ENCODE measurements at places on chromosomes 1 and 21.

DNA sequence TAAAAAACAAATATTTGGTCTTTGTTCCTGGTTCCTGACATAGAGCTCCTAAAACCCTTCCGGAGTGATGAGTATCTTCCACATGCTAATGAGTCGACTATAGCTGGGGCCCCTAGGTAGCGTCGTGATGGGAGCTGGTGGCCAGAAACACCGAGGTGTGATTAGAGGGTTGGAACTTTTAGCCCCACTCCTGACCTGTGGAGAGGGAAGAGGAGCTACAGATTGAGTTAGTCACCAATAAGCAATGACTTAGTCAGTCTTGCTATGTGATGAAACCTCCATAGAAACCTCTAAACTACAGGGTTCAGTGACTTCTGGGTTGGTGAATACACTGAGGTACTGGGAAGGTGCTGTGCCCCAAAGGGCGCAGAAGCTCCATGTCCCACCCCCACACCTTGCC, 30.1 kb upstream of the PLD5 start:
- DNase-seq: no peak

DNA sequence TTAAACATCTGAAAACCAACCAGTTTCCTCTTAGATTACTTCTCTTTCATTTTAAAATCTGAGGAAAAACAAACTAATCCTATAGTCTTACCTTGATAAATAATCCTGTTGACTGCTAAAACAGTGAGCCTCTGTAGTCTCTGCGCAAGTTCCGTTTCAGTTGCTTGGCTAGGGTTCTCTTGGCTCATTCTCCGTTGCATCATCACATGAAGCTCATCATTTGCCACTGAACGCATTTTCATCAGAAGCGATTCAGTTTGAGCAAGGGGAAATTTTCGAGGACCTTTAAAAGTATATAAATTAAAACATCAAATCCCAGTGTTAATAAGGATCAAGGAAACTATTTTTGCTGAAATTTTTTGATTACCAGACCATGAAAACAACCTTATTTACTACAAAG, 96.7 kb upstream of the GNG4 start:
- no peak for DNase-seq

GRCh38 chr1:236507022-236507700, 16.6 kb upstream of the LGALS8 start:
- no peak for DNase-seq

- no peak for DNase-seq
These were observed 335.3 kb downstream of the BRINP2 start for GRCh38 chr1:177505905-177506590.

- DNase-seq: no peak
These were observed 231.0 kb downstream of the RERE start for GRCh38 chr1:8586438-8586837.

DNA sequence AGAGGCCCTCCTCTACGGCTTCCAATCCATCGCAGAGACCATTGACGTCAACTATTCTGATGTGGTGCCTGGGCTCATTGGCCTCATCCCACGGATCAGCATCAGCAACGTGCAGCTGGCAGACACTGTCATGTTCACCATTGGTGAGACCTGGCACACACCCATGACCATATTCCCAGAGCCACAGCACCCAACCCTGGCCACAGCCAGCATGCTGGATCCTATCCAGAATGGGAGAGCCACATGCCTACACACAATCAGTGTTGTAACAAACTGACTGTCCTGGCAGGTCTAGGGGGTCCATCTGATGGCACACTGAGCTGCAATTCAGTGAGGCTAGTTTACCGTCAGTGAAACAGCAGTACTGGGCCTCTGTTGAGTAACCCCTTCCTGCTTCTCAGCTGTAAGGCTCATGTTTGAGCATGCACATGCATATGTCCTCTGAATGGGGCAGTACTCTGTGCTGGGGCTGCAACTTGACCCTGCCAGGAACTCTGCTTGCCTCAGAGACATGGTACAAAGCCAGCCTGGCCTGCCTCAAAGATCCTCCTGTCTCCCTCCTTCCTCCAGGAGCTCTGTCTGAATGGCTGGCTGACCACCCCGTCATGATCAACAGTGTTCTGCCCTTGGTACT, 10.8 kb downstream of the IPO13 start:
- DNase-seq: no peak

GRCh38 chr1:192571668-192572067, 3.9 kb upstream of the RGS1 start:
- DNase-seq: no peak

GRCh38 chr1:44033041-44033575, 1.8 kb upstream of the SLC6A9 start:
- DNase-seq: no peak

- no peak for DNase-seq
These were observed 16.6 kb upstream of the ATF3 start for GRCh38 chr1:212591922-212592321.

DNA sequence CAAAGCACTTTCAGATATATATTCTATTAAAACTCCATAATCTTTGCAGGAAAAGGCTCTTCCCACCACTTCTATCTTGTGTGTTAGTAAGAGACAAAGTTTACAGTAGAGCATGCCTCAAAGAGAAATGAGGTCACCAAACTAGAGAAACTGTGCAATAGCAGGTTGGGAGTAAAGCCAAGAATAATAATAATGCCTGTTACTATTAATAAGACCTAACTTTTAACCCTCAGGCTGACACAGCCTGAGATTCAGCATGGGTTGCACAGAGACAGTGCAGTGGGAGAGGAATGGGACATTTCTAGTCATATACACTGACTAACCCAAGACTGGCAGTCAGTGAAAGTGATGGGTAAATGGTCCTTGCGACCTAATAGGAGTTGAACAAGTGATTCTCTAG, 320.2 kb upstream of the NFIA start:
- no peak for DNase-seq

- no peak for DNase-seq
These were observed 17.0 kb downstream of the NUP210L start for GRCh38 chr1:154137888-154138287.

DNA sequence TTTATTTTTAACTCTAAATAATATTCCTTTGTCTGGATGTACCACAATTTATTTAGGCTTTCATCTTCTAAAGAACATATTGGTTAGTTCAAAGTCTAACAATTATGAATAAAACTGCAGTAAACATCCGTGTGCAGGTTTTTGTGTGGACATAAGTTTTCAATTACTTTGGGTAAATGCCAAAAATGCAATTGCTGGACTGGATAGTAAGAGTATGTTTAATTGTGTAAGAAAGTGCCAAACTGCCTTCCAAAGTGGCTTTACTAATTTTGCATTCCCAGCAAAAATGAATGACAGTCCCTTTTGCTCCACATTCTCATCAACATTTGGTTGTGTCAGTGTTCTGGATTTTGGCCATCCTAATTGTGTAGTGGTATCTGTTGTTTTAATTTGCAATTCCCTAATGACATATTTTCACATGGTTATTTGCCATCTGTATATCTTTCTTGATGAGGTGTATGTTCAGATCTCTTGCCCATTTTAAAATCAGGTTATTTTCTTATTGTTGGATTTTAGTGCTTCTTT, 113.8 kb downstream of the DPYD start:
- DNase-seq: no peak

DNA sequence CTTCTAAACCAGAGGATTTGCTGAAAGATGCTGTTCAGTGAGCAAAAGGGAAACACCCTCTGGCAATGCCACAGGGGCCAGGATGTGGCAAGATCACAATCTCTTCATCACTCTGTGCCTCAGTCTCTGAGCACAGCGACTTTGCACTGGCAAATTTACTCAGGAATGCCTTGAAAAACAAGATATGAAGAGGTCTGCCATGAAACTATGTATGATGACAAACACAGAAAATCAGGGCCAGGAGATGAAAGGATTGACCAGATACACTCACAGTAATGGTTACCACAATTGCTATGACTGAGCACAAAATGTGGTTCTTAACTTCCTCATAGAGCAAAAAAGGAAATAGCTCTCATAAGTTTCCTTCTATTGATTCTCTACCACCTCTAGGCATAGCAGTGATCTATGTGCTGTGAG, 5.8 kb downstream of the TTC13 start:
- DNase-seq: peak; percentile 49

DNA sequence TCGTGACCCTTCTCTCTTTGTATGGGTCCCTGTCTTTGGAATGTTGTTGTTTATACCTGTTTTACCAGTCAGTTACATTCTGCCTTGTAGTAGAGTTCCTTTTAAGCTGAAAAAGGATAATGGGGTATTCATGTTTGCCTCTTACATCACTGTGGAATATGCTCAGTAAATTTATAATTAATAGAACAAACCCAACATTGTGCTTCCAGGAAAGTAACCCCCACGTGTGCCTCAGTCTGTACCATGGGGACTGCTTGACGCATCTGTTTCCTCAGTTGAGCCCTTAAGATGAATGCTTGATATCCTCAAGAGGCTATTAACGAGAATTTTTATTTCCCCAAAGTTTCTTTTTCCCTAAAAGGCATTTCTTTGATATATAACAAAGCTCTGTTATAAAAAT, 73.4 kb downstream of the ST6GALNAC3 start:
- no peak for DNase-seq

GRCh38 chr1:201702936-201703335, 126.0 kb upstream of the IPO9 start:
- no peak for DNase-seq

GRCh38 chr1:228316589-228317387, 89.8 kb downstream of the TRIM11 start:
- DNase-seq: no peak

- no peak for DNase-seq
These were observed 28.3 kb downstream of the DEGS1 start for GRCh38 chr1:224211206-224211962.
